Mesendoderm (in vitro differentiated cells): ENCODE measurements at places on chromosomes 3 and 15.

GRCh38 chr3:187684880-187685279, 14.7 kb upstream of the SST start:
- no peak for DNase-seq

- no peak for DNase-seq
Observed at GRCh38 chr15:39321977-39322376, 258.9 kb upstream of the THBS1 start.

DNA sequence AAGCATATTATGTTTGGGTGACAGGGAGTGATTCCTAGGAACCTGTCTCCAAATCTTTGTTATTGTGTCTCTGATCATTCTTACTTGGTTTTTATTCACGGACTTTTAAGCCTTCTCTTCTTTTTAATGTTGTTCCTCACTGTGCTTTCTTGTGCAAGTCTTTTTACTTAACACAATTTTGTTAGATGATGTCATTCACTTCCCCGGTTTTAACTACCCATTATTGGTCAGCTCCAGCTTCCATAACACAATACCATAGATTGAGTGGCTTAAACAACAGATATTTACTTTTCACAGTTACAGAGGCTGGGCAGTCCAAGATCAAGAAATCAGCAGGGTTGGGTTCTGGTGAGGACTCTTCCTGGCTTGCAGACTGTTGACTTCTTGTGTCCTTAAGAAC, 436.3 kb upstream of the CBLB start:
- DNase-seq, result no peak

- no peak for DNase-seq
Observed at GRCh38 chr3:27352047-27352446, 17.1 kb downstream of the NEK10 start.
